ENCODE measurements at places on chromosomes 5 and 9.
A peak's percentile ranks its signal among the peaks of the same experiment; 100 is the strongest.

- DNase-seq: no peak
Measured at GRCh38 chr5:134568761-134569695, 43.6 kb downstream of the JADE2 start.

GRCh38 chr5:38060354-38060753, 198.0 kb upstream of the EGFLAM start:
- no peak for DNase-seq

GRCh38 chr5:34055667-34056066, 12.7 kb upstream of the C1QTNF3 start:
- no peak for DNase-seq

- peak; percentile 62 for DNase-seq
Measured at GRCh38 chr5:54844905-54845566, 140.4 kb downstream of the ESM1 start.

DNA sequence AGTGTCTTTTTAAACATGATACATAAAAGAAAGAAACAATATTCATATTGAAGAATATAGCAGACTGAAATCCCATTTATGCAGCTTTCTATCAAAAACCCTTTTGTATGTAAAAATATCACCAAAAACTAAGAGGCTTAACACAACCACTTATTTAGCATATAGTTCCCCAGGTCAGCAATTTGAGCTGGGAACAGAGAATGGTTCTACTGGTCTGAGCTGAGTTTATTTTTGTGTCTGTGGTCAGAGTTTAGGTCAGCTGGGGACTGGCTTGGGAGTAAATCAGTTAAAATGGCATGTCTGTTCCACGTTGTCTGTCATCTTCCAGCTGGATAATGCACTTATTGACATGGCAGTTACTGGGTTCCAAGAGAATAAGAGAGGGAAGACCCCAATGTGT, 165.0 kb downstream of the TMEM232 start:
- DNase-seq: no peak

GRCh38 chr5:93022796-93023447, 558.1 kb downstream of the NR2F1-AS1 start:
- no peak for DNase-seq

- no peak for DNase-seq
Measured at GRCh38 chr9:117707561-117707960, 3.4 kb downstream of the TLR4 start.

GRCh38 chr5:173670130-173670651, 53.7 kb upstream of the BOD1 start:
- no peak for DNase-seq

- no peak for DNase-seq
Measured at GRCh38 chr9:33198165-33198564, 31.0 kb upstream of the B4GALT1 start.

DNA sequence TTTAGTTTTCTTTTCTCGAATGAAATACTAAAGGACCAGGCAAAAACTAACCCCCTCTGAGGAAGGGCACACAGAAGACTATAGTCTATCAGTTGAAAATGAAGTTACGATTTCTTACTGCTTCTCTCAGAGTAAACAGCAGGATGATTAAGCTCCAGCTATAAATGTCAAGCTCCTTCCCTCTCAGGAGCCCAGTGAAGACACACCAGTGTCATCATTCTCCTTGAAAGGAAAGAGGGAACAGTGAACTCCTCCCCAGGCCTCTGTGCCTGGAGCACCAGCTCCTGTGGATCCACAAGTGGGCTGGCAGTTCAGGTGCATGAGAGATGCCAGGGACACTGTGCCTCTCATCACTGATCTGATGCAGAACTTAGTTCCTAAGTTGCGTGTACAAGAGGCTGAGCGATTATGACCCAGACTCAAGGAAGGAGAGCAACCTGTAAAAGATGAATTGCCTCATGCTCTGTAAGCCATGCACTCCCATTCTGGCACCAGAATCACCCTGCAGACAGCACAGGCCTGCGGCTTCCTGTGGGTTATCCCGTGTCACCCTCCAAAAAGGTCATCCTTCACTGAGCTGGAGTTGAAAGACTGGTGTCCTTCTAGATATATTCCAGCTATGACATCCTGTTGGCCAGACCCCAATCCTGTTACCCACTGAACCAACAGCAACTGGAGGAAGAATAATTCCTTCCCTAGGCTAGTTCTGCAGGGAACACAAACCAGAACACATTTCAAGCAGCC, 394.0 kb downstream of the SEMA5A start:
- DNase-seq: no peak

- no peak for DNase-seq
Measured at GRCh38 chr5:84017523-84018172, 297.0 kb upstream of the HAPLN1 start.

- DNase-seq: no peak
Measured at GRCh38 chr9:129224618-129225489, 46.8 kb upstream of the IER5L start.

- DNase-seq: no peak
Measured at GRCh38 chr9:135619599-135619886, 19.8 kb downstream of the GLT6D1 start.

GRCh38 chr9:134323741-134324358, 2.4 kb upstream of the RXRA start:
- no peak for DNase-seq

- DNase-seq: no peak
Measured at GRCh38 chr5:135498637-135498995, 37.1 kb downstream of the NEUROG1 start.

DNA sequence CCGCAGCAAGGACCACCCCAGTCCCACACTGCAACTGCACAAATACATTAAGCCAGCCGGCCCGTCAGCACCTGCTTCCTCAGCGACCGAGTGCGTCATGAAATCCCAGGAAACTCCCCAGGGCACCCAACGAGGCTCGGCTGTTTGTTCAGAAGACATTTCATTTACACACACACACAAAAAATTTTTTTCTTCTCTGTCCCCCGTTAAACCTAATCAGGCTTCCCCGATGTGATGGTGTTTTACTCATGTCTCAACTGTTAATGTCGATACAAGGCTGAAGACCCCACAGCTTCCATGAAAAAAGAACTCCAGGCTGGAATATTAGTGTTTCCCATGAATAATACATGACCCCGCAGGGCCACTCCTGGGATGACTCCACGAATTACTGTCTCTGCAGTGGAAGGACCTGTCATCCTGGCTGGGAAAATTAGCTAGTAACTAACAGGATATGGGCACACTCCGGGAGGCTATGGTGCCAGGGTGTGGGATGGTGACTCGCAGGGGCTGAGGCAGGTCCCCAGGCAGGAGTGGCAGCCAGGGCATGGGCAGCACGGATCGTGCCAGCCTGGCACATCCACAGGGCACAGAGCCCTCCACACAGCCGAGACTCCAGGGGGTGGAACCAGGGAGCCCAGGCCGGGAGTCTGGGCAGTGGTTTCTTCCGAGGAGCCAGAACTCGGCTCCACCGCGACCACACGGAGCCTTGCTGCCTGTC, 102.4 kb downstream of the VAV2 start:
- no peak for DNase-seq

DNA sequence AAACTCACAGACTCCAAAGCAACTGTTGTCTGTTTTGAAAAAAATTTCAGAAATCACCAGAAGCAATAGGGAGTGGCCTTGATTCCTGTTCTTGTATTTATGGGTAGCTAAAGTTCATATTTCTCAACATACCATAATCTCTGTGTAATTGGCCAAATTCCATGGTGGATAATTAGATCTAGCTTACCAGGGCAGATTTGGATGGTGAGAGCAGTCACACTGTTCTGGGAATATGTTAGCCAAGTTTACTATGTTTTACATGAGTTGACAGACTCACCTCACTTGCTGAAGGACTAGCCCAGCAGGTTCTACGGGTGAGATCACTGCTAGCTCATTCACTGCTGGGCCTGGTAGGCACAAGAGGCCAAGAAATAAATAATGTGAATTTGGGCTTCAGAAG, 32.7 kb upstream of the CDKN2B start:
- no peak for DNase-seq

GRCh38 chr9:19416143-19416542, 7.3 kb downstream of the ACER2 start:
- DNase-seq: no peak

DNA sequence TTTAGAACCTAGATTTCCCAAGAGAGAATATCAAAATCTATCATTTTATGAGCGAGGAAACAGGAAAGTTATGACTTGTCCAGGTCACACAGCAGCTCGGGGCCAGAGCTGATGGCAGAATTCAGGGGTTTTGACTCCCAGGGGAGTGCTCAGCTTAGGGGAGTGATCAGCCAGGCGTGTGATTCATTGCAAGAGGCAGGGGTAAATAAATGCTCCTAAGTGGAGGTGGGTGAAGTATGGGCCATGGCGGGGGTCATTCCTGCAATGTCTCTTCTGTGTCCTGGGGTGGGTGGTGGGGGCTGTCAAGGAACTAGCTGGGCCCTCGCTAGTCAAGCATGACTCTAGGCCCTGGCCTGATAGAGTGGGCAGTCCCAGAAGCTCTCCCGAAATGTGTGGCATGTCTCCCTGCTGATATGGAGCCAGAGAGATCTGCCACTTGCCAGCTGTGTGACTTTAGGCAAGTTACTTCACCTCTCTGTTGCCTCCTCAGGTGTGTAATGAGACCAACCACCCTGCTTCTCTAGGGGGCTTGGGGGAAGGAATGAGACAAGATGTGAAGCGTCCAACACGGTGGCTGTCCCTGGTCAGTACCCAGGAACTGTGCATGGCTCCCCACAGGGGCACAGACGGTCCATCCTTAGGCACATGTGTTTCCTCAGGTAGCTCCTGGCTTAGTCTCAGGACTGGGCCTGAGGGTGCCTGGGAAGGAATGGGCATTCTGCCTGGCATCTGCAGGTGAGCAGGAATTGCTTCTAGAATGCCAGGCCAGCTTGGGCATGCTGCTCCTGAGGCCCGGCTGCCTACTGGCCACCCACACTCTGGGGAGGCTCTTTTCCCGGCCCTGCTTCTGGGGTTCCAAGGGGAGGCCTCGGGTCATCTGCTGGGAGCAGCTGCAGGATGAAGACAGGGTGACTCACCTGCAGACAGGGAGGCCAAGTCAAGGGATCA, 36.5 kb upstream of the SH3PXD2B start:
- DNase-seq: no peak

DNA sequence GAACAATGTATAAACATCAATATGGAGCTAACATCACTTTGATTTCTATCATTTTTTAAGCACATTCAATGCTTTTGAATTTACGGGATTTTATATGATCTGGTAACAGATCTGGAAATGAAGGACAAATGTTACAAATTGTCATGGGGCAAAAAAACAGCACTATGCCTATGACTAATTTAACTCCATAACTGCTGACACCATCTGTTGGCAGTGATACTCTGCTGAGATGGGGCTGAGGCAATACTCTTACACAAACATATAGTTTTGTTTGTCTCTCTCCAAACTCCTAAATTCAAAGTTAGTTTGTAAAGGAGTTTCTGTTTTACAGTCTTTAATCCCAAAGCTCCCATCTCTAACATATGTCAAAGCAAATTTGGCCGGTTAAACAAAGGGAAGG, 132.5 kb upstream of the FER start:
- no peak for DNase-seq

- DNase-seq: no peak
Measured at GRCh38 chr9:125810161-125810560, 63.0 kb downstream of the PBX3 start.

DNA sequence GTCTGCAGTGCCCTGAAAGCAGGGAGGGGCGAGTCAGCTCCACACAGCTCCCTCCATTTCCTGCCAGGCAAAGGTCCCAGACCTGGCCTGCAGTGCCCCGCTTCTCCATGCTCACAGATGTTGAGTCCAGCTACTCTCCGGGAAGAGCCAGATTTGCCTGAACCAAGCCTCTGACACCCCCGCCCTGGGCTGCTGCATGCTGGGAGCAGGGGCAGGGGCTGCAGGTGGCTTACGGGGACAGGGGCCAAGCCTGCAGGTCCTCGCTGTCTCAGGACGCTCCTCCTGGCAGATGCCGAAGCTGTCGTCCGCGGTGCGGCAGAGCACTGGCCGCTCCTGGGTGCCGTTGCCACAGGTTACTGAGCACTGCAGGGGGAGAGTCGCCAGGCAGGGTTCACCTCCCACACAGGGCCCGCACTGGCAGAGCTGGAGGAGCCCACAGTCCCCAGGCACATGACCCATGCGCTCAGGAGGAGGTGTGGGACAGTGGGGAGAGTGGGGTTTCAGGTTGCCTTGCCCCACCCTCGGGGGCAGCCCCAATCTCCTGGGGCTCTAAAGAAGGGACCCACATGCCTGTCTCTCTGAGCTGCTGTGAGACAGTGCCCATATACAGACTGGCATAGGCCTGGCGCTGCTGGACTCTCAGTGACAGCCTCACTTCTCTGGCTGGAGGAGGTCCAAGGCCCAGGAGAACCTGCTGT, 62.4 kb downstream of the ZNF354C start:
- DNase-seq: no peak

DNA sequence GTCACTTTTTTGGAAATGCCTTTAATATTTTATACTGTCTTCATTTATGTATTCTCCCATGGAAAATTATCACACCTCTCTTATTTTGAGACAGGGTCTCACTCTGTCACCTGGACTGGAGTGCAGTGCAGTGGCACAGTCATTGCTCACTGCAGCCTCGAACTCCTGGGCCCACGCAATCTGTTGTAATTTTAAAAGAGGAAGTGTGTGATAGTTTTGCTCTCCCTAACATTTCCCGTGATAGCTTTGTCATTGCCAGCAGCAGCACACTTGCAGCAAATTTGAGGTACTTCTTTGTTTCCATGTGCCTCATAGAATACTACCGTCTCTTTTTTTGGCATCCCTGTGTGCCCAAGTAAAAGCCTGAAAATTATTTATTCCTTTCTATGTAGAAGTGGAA, 103.5 kb downstream of the RNF180 start:
- no peak for DNase-seq

- DNase-seq: no peak
Measured at GRCh38 chr5:123157791-123158581, 68.9 kb downstream of the PRDM6 start.

GRCh38 chr5:54646356-54647101, 129.0 kb downstream of the SNX18 start:
- peak; percentile 82 for DNase-seq

GRCh38 chr5:35230038-35230611, at the start of gene PRLR:
Gene PRLR (minus strand): TSS chr5:35230487. CDS start chr5:35089620, 140,867 bp downstream.
- DNase-seq: no peak

DNA sequence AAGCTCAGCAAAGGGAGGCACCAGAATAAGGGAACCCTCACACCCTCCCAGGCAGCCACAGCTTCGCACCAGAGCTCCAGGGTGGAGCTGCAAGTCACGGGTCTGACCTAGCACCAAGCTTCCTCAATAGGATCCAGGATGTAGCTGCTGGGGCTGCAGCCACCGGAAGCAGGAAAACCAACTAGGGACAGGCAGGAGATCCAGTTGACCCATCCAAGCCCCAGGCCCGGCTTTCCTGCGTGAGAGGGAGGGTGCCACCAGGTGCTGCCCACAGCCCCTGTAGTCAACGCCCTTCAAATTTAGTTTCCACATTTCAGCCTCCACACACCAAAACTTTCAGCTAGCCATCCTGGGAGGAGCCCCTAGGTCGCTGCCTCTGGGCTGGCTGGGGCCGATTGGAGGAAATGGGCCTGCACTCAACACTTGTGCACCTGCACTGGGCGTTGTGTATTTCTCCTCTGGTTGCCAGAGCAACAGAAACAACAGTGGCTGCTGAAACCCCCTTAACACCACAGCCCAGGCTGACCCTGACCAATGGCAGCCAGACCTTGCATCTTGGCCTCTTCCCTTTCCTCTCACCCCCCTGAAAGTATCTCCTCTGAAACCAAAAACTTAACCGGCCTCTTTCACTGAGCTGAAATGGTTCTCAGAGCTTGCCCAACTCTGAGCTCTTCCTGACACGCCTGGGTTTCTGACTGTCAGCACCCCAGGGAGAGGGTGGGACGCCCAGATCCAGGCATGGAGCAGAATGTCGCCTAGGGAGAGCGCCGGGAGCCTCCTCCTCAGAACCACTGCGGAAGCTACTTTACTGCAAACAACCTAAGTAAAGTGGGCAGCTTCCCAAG, 226.5 kb upstream of the MAP3K1 start:
- no peak for DNase-seq
